ENCODE measurements at places on chromosomes 16 and 17.

GRCh38 chr17:13531721-13532120 lies 70.0 kb downstream of the HS3ST3A1 start:
- no peak for DNase-seq

- no peak for DNase-seq
These were observed 21.8 kb downstream of the KATNB1 start for GRCh38 chr16:57757326-57757786.

- DNase-seq, result no peak
These were observed 5.8 kb downstream of the P2RX5 start for GRCh38 chr17:3690094-3690715.

DNA sequence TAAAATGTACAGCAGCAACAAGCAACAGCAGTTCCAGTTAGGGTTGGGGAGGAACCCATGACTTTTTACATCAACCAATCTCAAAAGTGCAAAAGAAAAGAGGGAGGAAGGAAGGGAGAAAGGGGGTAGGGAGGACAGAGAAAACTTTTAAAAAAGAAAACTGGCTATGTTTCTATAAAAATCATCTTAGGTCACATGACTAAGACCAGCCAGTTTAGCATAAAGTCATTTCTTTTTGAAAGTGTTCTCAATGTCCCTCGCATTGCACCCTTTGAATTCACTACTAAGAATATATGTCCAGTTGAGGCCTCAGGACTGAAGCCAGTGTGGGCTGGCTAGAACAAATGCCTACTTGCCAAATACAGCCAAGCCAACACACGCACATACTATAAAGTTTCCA lies 28.9 kb downstream of the DCUN1D3 start:
- DNase-seq, result no peak
